ENCODE measurements at places on chromosomes 13 and 19. TPM values are rescaled to one million over a fixed set of nuclear protein-coding genes. Genes with fewer than 3 reads are reported as not detected.
A peak's percentile ranks its signal among the peaks of the same experiment; 100 is the strongest.

DNA sequence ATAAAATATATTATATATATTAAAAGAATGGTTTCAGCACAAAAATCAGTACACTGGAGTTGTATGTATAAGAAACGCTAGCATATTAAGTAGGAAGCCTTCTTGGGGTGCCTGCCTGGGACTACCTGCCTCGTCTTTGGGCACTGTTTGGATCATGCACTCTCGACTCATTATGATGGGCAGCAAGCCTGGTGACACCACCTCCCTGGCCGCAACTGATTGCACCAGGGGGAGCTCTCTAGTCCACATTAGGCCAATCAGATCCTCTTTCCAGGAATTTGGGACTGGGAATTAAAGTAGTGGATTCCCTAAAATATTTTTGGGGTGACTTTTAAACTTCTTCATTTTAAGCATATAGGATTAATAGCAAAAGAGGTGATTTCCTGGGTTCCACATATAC, 56.0 kb upstream of the RGCC start:
- no peak overlapping the region for H3K4me3 ChIP-seq
- no peak overlapping the region for H3K27ac ChIP-seq
- no peaks in the 10 kb centered on the region for H3K4me1 ChIP-seq
- H3K36me3 ChIP-seq: no peaks in the 10 kb centered on the region
- H3K27me3 ChIP-seq: no peaks in the 10 kb centered on the region

Gene C19orf67
- total RNA-seq: not detected

Gene PIN1
- total RNA-seq: 57.0 TPM

DNA sequence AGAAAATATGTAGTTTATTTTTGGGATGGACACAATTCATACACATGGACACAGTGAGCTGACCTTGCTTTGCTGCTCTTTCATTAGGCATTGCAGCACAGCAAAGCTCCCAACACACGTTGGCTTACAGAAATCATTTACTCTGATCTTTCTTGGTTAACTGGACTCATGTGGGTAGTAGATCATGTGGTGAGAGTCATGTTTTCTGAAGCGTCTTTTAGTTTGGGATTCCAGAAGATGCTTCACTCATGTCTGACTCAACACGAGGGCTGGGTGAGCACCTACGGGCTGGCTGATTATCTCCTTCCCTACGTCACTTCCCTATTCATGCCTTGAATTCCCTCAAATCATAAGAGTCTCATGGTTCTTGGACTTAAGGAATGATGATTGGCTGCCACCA, 12.1 kb upstream of the LGALS16 start:
- DNase-seq: no peak
- H3K4me3 ChIP-seq: no peak overlapping the region
- no peaks in the 10 kb centered on the region for H3K27me3 ChIP-seq
- H3K27ac ChIP-seq: no peak overlapping the region
- no peaks in the 10 kb centered on the region for H3K4me1 ChIP-seq

Gene IFNL1
- not detected for total RNA-seq

- DNase-seq: no peak
- no peaks in the 10 kb centered on the region for H3K36me3 ChIP-seq
- no peak overlapping the region for H3K27ac ChIP-seq
- H3K4me1 ChIP-seq: no peaks in the 10 kb centered on the region
- H3K27me3 ChIP-seq: no peaks in the 10 kb centered on the region
- H3K4me3 ChIP-seq: no peak overlapping the region
Measured at GRCh38 chr19:15136234-15136954, 29.2 kb downstream of the SYDE1 start.

Gene ZNF541
- 0.92 TPM for total RNA-seq

DNA sequence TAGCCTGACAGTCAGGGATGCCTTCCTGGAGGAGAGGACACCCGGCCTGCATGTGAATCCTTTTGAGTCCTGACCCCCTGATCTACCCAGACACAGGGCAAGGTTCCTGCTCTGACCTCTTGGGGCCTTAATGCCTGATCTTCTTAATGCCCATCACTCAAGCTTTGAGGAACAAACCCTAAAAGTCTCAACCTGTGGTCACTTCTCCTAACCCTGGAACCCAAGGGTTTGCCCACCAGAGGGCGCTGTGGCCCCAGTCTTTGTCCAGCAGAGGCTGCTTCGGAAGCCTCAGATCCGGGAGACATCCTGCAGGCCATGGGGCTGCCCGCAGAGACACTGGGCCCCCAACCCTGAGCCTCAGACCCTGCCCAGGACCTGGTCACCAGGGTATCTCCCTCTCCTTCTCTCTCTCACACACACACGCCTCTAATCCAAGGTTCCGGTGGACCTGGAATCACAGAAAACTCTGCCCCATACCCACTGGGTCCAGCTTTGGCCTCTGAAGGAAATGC, 9.8 kb upstream of the DPF1 start:
- H3K4me3 ChIP-seq: no peak overlapping the region
- no peaks in the 10 kb centered on the region for H3K27me3 ChIP-seq
- no peak overlapping the region for H3K27ac ChIP-seq
- peak; percentile 79 for DNase-seq
- no peaks in the 10 kb centered on the region for H3K36me3 ChIP-seq

DNA sequence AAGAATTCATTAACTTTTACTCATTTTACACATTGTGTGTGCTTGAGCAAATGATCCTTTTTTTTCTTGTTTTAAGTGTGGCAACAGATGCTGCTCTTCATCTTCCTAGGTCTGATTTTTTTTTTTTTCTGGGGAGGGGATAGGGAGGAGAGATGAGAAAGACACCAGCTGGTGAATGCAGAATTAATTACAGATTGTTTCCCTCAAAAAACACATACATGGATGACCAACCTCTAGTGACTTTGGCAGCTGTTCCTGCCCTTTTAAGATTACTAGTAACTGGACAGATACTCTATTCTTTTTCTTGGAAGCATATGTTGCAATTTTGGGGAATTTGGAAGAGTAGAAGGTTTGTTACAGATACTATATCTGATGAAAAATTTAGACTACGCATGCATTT, 103.6 kb upstream of the MYO16 start:
- H3K27me3 ChIP-seq: no peaks in the 10 kb centered on the region
- no peaks in the 10 kb centered on the region for H3K36me3 ChIP-seq
- no peak overlapping the region for H3K4me3 ChIP-seq
- no peak for DNase-seq
- H3K4me1 ChIP-seq: no peaks in the 10 kb centered on the region
- H3K27ac ChIP-seq: no peak overlapping the region

Gene MATK
- 0.72 TPM for total RNA-seq

Gene TJP3
- 4.4 TPM for total RNA-seq

DNA sequence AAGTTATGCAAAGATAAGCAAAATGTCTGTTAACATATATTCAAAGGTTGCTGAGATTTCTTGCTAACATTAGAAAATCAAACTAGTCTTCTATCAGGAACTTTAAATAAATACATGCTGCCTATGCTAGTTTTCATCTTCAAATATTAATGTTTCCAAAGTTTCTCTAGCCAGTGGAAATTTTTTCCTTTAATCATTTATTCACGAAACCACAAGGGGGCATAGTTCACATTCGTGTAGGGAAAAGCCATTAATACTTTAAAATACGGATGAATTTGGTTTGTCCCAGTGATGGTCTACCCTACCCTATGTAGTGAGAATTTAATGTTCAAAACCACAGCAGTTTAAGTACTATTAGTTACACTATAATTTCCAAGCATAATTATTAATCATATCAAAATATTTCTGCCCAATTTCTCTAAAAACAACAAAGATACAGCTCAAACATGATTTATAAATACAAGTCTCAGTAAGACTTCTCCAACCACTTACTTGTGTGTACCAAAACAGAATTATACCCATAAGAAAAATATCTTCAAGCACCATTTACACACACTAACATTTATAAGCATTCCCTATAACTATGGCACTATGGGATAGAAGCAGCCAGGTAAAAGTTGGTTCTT, 16.2 kb downstream of the NUFIP1 start:
- H3K4me1 ChIP-seq: no peaks in the 10 kb centered on the region
- no peaks in the 10 kb centered on the region for H3K27me3 ChIP-seq
- DNase-seq: no peak
- H3K36me3 ChIP-seq: no peaks in the 10 kb centered on the region

DNA sequence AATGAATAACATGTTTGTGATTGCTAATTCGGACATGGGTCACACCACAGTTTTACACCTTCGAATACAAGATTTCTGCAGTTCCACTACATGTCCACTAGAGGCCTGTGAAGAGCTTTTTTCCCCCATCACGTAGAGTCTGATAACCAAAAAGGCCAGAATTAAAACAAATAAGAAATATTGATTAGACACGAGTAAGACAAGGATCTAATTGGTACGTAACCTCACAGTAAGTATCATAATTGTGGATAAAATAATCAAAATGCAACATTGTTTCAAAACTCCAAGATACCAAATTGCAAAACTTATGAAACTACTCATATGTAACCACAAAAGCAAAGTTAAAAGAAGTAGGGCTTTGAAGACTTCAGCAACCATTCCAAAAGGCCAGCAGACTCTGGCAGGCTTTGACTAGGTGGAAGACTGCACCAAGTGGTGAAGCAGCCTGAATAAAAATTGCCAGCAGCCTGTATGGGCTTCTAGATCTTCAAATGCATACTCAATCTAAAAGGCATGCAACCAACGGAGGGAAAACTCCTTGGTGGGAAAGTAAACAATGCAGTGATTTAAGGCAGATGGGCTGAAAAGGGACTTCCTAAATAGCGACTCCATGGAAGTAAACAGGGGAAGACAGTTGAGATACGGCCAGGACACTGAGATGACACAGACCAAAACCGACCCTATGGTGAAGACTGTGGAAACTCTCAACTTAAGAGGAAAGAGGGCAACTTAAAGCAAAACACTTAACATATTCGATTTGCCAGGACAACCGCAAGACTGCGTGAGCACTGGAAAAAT, 56.7 kb downstream of the STARD13 start:
- no peak for DNase-seq
- H3K4me1 ChIP-seq: peaks cover 7% of the 10 kb centered on the region
- no peaks in the 10 kb centered on the region for H3K36me3 ChIP-seq
- no peak overlapping the region for H3K4me3 ChIP-seq
- no peak overlapping the region for H3K27ac ChIP-seq
- H3K27me3 ChIP-seq: no peaks in the 10 kb centered on the region

DNA sequence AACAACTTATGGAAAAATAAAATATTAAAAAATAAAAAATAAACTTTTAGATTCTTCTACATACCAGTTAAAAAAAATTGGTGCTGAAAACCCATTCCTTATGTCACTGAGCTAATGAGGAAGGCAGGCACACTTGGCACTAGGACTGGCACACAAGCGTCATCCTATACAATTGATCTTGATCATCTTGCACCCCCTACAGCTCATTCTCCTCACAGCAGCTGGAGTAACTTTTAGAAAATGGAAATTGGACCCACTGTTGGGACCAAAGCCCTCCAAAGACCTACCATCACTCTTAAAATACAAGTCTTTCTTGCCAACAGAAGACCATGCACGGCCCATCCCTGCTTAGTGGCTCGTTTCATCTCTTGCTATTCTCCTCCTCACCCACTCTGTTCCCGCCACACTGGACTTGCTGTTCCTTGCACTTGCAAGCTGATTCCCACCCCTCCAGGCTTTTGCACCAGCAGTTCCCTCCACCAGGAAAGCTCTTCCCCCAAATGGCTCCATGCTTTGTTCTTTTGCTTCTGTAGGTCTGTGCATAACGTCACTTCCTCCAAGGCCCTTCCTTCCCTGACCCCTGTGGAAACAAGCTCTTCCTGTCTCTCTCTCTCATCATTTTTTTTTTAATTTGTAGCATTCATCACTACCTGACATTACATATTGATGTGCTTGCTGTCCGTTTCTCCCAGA, 11.6 kb downstream of the CTU1 start:
- H3K36me3 ChIP-seq: no peaks in the 10 kb centered on the region
- no peaks in the 10 kb centered on the region for H3K27me3 ChIP-seq
- H3K27ac ChIP-seq: no peak overlapping the region
- DNase-seq: no peak

- no peak overlapping the region for H3K4me3 ChIP-seq
- H3K27ac ChIP-seq: no peak overlapping the region
- no peak for DNase-seq
- no peaks in the 10 kb centered on the region for H3K27me3 ChIP-seq
- no peaks in the 10 kb centered on the region for H3K4me1 ChIP-seq
Measured at GRCh38 chr13:50188696-50189095, 173.5 kb downstream of the KCNRG start.

GRCh38 chr19:56596676-56597075, 1.6 kb downstream of the ZNF71 start:
- no peaks in the 10 kb centered on the region for H3K27me3 ChIP-seq
- no peak overlapping the region for H3K27ac ChIP-seq
- DNase-seq: no peak
- H3K36me3 ChIP-seq: no peaks in the 10 kb centered on the region
- H3K4me3 ChIP-seq: no peak overlapping the region

Data from ovary (tissue), 10 donors.